Stimulated activated CD8-positive, alpha-beta memory T cell treated with anti-CD3 and anti-CD28 coated beads, Interleukin-2, amount 100 ng/mL, for 1 hour (primary cell): ENCODE measurements at places on chromosomes 5 and 9.

DNA sequence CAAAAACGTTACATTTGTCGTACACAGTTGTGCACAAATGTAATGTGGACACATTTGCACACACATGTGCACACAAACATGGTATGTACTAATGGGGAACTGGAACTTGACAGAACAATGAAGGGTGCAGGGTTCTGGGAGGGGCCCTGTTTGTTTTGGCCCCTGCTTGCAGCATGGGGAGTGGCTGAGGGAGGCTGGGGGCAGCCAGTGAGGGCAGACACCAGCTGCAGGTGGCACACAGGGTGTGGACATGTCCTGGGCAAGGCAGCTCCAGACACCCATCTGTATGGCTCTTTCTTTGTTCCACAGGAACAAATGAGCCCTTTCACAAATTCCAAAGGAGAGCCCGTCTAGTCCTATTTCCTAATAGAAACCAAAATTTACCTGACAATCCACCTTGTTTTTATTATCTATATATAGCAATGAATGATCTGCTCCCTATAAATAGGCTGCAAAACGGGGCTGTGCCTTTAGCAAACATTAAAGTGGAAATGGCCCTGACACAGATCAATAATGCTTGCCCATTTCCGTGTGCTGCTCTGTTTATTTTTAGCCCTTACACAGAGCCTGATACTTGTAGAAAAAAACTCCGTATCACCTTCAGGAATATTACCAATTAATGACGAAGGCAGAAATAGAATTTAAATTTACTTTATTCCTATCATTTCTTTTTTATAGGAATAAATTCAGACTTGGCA lies 26.4 kb downstream of the MARCHF3 start:
- no peak for DNase-seq

DNA sequence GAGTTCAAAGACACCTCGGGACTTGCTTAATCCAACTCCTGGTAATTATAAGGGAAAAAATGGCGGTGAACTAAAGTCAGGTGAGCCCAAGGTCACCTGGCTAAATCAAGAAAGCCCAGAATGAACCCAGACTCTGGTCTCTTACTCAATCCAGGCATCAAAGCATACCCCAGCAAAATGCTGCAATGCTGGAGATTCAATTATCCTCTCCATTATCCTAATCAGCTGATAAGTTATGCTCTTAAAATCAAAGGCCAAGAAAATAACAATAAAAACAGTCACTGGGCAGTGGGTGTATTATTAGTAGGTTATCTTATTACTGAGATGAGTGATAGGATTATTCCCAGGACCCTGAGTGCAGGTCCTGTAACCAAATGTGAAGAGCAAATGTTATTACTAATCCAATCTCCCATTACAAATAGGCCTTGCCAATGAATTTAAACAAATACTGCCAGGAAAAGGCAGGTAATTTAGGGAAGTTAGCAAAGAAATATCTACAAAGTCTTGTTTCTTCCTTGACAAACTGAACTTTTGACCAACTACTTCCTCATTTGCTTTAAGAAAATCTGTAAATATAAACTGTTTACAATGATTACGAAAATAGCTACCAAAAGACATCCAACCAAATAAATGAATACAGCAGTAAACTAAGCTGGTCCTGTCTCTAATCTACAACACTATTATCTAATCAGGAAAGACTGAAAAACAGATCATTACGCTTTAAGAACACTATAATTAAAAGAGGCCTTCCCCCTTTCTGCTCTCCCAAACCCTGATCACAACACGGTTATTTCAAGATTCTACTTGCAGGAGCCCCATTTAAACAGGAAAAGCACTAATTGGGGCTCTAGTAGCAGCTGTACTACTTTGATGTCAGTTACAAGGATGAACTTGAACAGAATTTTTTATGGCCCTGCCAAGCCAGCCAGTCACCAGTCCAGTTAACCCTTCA lies 103.2 kb downstream of the MED27 start:
- DNase-seq = no peak

- DNase-seq = no peak
Measured at GRCh38 chr9:72928042-72928507, 24.8 kb downstream of the ALDH1A1 start.

- DNase-seq = no peak
Measured at GRCh38 chr5:150413176-150413901, 629 bp upstream of the CD74 start.

GRCh38 chr5:88388476-88389337 lies 120.1 kb upstream of the TMEM161B start:
- DNase-seq = no peak

GRCh38 chr5:168790671-168791250 lies 211.6 kb upstream of the PANK3 start:
- no peak for DNase-seq
